ENCODE measurements at places on chromosomes 2 and 18. TPM values are rescaled to one million over a fixed set of nuclear protein-coding genes. Genes with fewer than 3 reads are reported as not detected.
A peak's percentile ranks its signal among the peaks of the same experiment; 100 is the strongest.

The ALPI gene
- not detected for total RNA-seq

The SP140 gene
- total RNA-seq: 132 TPM

GRCh38 chr18:519019-519879, 18.7 kb upstream of the COLEC12 start:
- peaks cover 3% of the 10 kb centered on the region for H3K4me1 ChIP-seq
- H3K36me3 ChIP-seq: no peaks in the 10 kb centered on the region
- DNase-seq: no peak

DNA sequence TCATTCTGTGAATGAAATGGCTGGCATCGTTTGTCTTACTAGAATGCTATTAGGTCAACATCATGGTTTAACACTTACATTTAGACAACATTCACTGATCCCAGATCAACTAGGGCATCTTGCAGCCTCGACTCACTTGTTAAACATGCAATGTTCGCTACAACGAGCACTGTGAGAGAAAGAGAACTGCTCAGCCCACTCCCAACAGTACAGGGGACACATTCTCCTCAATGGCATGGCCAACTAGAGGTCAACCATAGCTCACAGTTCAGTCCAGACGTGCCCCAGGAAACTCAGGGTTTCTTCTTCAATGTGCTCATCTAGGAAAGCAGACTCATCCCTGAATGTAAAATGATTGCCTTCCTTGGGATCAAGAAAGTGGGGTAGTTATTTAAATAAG, 5.9 kb downstream of the WIPF1 start:
- H3K4me3 ChIP-seq: peak overlapping the region; percentile 64
- H3K27ac ChIP-seq: peak overlapping the region; percentile 83
- no peaks in the 10 kb centered on the region for H3K27me3 ChIP-seq
- no peak for DNase-seq
- H3K4me1 ChIP-seq: peaks cover 62% of the 10 kb centered on the region
